ENCODE measurements at places on chromosomes 2 and 18.

GRCh38 chr2:228180181-228181097, 1.0 kb downstream of the SPHKAP start:
- no peak for DNase-seq

DNA sequence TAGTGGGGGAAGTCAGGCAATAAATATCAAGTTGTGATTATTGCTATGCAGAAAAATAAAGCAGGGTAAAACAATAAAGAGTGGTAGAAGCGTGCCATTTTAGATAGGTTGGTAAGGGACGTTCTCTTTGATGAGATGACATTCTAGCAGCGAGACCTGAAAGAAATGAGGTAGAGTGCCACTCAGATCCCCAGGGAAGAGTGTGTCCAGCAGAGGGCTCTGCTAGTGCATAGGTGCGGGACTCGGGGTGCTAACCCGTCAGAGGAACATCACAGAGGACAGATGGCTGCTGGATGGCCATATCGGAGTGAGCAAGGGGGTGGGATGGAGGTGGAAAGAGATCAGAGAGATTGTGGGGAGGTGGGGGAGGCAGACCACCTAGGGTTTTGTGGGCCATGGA, 16.3 kb upstream of the GTF2A1L start:
- no peak for DNase-seq

DNA sequence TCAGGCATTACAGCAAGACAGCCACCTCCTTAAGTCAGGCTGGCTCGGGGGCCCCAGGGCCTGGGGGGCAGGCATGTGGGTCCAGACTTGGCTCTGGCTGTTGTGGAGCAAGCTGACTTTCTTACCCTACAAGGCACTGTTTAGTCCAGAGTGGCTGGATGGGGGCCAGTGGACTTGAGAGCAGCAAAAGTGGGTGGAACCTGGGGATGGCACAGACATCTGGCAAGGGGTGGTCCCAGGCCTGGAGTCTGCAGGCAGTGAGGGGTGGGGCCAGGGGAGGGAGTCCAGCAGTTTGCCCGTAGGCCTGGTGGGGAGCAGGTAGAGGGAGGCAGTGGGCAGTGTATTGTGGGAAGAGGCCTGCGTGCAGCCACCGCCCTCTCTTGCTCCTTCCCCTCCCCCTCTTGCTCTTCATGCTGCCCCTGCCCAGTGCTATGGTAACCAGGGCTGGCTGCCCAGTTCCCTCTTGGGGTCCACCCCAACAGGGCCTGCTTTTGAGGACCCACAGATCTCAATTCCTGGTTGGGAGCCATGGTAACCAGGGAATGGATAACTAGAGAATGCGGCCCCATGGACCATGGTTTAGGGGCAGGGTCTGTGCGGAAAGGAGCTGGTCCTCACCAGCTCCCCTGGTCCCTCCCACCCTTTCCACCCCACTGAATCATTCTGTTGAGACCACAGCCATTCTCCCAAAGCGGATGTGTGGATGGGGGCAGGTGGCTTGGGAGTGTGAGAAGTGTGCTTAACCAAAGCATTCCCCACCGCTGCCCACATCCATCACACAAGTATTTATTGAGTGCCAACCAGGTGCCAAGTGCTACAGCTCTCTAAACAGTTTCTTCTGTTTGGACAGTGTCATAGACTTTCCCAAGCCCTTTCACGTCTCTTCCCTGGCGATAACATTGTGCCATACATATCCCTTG, 19.3 kb downstream of the SPEG start:
- no peak for DNase-seq

DNA sequence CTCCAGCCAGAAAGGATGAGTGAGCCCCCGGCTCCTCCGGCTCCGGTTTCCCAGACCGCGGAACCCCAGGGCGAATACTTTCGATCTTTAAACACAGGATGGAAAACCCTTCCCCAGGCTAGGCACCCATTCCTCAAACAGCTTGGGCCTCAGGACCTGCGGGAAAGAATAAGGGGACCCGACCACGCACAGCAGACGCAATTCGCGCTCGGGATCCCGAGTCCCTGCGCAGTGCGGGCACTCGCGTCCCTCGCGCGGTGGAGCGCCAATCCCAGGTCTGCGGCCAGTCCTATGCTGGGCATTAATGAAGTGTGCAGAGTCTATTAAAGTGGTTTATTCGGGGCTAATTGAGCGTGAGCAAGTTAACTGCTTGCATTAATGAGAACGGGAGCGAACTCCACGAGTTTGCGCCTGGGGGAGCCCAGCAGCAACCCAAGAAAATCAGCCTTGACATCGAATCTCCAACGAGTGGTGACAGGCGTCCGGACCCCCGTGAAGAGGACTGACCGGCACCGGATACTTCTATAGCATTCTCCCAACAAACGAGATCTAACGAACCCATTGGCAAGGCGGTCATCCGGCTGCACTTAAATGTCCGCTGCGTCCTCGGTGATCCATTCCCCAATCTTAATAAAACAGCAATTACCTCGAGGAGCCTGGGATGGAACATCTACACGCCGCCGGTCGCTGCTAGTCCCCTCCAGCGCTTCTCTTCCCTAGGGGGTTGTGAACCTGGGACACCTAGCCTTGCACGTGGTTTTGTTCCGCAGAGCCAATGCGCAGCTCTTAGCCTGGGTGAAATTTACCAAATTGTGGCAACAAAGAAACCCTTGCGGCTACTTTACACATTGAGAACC, 1.6 kb downstream of the OSR1 start:
- no peak for DNase-seq

GRCh38 chr2:165874445-165875039, 79.0 kb downstream of the TTC21B start:
- DNase-seq, result no peak

- DNase-seq, result no peak
Observed at GRCh38 chr2:128552806-128553551, 234.3 kb upstream of the HS6ST1 start.

- DNase-seq, result no peak
Observed at GRCh38 chr2:77085561-77085960, 436.6 kb downstream of the LRRTM4 start.

- DNase-seq, result no peak
Observed at GRCh38 chr2:191318729-191319078, 73.5 kb downstream of the MYO1B start.

DNA sequence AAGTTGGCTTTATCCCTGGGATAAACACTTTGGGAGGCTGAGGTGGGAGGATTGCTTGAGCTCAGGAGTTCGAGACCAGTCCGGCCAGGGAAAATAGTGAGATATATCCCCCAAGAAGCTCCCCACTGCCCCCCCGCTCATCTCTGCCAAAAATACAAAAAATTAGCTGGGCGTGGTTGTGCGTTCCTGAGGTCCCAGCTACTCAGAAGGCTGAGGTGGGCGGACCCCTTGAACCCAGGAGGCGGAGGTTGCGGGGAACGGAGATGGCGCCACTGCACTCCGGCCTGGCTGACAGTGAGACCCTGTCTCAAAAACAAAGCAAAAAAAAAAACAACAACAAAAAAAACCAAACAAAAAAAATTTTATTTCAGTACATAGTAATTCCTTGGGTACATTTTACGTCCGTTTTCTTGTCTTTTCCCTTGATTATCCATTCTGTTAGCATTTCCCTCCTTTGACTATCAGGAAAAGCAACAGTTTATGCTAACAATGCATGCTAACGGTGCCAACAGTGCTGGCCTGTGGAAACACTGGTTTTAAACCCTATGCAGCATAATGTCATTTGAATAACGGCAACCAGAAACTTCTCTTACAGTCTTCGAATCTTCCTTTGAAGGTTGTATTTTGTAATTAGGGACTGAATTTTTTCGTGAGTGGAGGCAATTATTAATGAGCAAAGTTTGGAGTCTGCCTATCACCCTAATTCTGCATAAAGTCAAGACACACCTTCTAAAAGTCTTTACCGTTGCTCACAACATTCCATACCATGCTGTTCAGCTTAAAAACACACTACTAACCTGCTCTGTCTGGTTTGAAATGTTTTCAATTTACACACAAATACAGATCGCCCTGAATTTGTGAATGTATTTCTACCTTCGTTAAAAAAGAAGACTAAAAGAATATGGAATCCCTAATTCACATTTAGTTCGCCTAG, 721 bp upstream of the MIB1 start:
- no peak for DNase-seq

DNA sequence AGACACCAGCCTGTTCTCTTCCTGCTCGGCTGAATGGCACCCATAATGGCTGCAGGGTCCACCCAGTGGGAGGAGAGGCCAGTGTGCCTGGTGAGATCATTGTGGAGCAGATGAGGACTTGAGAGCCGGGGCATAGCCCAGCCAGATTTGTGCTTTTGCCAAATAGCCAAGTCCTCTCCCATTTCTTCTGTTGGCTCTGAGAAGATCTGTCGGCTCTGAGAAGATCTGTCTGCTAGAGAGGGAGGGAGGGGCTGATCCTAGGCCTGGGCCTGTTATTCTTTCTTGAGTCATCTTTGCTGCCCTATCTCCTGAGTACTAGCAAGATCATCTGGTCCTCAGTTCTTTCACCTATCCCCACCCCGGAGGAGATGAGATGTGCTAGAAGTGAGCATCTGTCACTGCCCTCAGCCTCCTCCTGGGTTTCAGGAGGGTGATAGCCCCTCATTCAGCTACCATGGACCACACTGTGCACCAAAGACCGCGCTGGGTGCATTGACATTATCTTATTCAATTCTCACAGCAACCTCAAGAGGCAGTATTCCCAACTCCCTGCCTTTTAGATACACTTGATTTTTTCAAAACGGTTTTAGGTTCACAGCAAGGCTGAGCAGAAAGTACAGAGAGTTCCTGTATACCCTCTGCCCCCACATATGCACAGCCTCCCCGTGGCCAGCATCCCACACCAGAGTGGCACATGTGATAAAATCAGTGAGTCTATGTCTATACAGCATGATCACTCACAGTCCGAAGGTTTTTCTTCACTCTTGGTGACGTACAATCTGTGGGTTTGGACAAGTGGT, 98.6 kb downstream of the CAPN13 start:
- DNase-seq, result no peak

DNA sequence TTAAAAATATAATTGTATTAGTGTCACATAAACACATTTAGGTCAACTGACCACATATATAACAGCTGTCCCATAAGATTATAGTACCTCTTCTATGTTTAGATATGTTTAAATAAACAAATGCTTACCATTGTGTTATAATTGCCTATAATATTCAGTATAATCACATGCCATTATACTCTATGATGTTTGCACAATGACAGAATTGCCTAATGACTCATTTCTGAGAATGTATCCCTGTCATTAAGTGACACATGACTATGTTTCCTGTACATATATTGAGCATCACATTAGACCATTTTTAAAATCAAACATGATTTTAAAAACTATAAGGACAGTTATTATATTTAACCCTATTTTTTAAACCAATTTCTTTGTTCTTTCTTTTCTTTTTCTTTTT, 89.8 kb downstream of the HS6ST1 start:
- no peak for DNase-seq

GRCh38 chr18:45541421-45541820, 73.9 kb upstream of the SLC14A2 start:
- DNase-seq, result no peak
